ENCODE measurements at places on chromosomes 7 and 10.
A peak's percentile ranks its signal among the peaks of the same experiment; 100 is the strongest.

GRCh38 chr7:129671266-129671665 is 59.7 kb downstream of the NRF1 start:
- DNase-seq = no peak

- DNase-seq = peak; percentile 5
Measured at GRCh38 chr7:31146030-31146429, 93.9 kb downstream of the ADCYAP1R1 start.

DNA sequence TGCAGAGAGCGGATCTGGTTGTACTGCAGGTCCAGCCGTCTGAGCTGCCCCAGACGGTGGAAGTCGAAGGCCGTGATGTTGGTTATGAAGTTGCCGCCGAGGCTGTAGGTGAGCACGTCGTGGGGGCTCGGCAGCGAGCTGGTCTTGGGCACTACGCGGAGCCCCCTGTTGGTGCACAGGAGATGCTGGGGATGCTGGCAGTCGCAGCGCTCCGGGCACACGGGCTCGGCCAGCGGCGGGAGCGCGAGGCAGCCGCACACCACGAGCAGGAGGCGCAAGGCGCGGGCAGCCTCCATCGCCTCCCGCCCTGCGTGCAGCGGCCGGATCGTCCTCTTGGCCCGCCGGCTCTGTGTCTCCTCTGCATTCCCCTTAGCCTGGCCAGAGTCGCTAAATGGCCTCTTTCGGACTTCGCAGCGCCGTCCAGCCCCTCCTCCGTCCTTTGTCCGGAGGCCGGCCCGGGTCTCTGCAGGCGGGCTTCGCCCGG is 337 bp downstream of the TRIL start:
- no peak for DNase-seq

- peak; percentile 72 for DNase-seq
Measured at GRCh38 chr7:69598081-69598486, at the start of gene AUTS2. TSS of gene AUTS2 (plus strand) at chr7:69598475. CDS start at chr7:69599654, 1,179 bp downstream.

DNA sequence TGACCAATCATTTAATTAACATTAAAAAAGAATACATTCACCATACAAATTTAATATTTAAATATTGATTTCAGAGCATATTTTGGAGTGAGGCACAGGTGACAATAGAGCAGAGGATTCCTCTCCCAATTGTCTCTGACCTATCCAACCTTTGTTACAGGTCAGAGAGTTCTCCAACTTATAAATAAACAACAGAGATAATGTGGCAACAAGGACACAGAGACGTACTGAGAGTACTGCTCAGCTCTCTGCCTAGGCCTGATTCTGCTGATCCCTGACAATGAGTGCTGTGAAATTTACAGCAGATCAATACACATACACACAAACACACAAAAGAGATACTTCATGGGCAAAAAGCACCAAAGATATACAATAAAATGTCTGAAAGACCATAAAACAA is 18.3 kb upstream of the AGAP5 start:
- DNase-seq = no peak

- no peak for DNase-seq
Measured at GRCh38 chr7:122556219-122556618, 142.7 kb downstream of the RNF133 start.

- peak; percentile 90 for DNase-seq
Measured at GRCh38 chr10:22649390-22649841, 65.0 kb downstream of the PIP4K2A start.

DNA sequence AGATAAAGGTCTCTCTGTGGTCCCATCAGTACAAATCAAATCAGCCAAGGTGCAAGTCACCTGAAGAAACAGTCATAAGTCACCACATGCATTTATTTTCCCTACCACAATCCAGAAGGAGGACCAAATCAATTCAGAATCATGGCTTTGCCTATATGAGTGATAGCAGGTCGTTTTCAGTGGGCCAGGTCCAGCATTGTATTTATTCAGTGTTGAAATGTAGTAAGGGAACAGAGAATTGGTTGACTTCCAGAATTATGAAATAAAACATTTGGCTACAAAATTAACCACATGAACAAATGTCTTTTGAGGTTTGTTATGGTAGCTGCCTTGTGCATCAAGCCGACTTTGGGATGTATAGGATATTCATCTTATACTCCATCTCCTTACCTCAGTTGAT is 88.4 kb downstream of the POLR1F start:
- DNase-seq = no peak

GRCh38 chr10:96756111-96756903 is 36.0 kb upstream of the PIK3AP1 start:
- no peak for DNase-seq

GRCh38 chr7:82015751-82016150 is 245.9 kb upstream of the HGF start:
- DNase-seq = no peak

DNA sequence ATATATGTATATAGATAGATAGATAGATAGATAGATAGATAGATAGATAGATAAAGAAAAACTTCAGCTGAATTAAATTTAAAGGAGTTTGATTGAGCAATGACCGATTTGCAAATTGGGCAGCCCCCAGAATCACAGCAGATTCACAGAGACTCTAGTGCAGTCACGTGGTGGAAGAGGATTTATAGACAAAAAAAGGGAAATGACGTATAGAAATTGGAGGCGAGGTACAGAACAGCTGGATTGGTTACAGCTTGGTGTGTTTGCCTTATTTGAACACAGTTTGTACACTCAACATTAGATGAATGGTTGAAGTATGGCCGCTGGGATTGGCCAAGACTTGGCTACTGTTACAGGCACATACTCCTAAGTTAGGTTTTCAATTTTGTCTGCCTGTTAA is 8.2 kb upstream of the PODXL start:
- DNase-seq = no peak

GRCh38 chr7:87687653-87688254 is 59.6 kb downstream of the RUNDC3B start:
- no peak for DNase-seq

- DNase-seq = no peak
Measured at GRCh38 chr7:110454713-110455112, 636.2 kb upstream of the LRRN3 start.

All from kidney tubule cell (primary cell).